ENCODE measurements at places on chromosomes 7 and 10.

DNA sequence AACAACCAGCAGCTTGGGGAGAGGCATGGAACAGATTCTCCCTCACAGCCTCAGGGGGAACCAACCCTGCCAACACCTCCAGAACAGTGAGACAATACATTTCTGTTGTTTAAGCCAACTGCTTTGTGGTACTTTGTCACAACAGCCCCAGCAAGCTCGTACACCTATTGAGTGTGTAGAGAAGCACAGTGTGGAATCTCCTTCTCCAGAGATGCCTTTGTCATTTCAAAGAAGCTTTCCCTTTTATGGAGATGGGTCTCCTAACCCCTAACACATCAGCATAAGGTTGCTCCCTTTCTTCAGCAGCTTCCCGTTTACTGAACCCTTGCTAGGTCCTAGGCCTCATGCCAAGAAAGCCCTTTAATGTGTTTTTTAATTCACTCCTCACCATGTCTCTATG lies 60.7 kb upstream of the AGK start:
- no peak for DNase-seq

DNA sequence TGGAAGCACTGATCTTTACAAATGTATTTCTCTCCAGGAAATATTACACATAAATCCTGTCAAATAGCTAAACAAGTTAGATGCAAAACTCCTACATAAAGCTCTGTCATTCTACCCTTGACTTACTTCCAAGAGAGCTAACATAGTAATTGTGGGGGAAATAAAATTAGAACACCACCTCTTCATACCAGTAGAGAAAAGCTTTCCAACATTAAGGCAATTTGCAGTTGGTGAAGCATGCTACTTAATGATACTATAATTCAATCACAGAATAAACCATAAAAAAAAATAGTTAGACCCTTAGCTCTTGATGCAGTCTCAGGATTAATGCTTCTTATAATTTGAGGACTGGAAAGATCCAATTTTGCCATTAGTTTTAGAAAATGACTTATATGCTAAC lies 35.2 kb downstream of the SEMA3A start:
- no peak for DNase-seq

DNA sequence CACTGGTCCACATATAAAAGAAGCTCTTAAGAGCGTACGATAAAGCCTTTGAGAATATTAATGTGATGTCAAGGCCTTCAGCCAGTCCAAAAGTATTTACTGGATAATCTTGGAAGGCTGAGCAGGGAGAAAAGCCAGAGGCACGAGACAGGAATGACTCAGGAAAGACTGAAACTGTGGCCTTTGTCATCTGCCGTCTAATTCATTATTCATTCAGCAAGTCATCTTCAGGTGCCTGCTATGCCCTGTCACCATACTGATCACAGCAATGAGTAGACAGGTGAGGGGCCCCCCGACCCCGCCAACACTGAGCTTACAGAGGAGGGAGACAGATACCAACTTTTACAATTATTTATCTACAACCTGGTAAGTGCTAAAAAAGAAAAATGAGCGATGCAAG lies 78.9 kb downstream of the VOPP1 start:
- DNase-seq: no peak

DNA sequence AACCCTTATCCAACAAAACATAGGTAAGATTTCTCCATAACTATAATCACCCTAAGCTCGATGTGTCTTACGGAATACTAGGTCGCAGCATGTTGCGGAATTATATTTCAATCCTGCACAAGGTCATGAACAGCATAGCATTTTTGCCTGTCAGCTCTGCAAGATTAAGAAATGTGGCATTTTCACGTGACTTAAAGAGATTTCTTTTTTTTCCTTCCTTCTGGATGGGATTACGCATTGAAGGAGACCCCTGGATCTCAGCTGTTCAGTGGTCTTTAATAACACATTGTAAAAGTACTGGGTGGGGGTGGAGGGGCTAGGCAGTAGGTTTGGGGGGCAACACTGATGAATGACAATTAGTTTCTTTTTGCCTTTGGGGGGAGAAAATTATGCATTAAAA lies 106.7 kb downstream of the CUBN start:
- no peak for DNase-seq

GRCh38 chr10:69056536-69057260 lies 31.2 kb upstream of the SRGN start:
- no peak for DNase-seq

DNA sequence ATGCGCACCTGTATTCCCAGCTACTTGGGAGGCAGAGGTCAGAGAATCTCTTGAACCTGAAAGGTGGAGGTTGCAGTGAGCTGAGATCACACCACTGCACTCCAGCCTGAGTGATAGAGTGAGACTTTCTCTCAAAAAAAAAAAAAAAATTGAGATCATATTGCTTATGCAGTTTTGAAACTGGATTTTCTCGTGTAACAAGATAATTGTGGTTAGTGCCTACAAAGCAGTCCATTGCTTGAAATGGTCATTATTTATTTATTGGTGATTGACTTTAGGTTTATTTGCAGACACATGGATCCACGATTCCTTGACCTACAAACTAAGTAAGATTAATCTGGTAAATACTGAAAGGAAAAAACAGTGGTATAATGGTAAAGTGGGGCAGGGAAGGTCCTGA lies 149.8 kb downstream of the TAX1BP1 start:
- DNase-seq: no peak

DNA sequence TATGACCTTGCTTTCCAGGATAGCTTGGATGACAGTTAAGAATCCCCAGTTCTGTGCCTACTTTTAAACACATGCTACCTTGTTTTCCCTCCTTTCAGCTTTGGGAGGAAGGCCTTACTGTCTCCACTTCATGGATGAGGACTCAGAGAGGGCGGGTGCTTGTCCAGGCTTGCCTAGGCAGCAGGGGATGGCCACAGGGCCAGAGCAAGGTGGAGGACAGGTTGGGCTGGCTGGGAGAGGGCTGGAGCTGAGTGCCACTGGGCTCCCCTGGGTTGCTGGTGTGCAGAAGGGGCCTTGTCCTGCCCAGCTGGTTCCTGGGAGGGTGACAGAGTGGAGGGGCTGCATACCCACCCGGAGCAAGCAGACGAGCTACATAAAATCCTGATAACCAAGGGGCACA lies 117.8 kb downstream of the GRK5 start:
- DNase-seq: no peak

DNA sequence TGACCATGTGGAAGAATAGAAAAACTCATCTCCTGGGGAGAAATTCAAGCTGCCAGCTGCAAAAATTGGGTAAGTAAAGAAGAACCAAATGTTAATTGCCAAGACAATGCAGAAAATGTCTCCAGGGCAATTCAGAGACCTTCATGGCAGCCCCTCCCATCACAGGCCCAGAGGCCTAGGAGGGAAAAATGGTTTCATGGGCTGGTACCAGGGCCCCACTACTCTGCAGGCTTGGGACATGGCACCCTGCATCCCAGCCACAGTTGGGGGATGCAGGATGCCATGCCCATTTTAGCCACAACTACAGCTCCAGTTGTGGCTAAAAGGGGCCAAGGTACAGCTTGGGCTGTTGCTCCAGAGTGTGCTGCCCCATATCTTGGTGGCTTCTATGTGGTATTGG lies 20.9 kb upstream of the MKLN1 start:
- DNase-seq: no peak

DNA sequence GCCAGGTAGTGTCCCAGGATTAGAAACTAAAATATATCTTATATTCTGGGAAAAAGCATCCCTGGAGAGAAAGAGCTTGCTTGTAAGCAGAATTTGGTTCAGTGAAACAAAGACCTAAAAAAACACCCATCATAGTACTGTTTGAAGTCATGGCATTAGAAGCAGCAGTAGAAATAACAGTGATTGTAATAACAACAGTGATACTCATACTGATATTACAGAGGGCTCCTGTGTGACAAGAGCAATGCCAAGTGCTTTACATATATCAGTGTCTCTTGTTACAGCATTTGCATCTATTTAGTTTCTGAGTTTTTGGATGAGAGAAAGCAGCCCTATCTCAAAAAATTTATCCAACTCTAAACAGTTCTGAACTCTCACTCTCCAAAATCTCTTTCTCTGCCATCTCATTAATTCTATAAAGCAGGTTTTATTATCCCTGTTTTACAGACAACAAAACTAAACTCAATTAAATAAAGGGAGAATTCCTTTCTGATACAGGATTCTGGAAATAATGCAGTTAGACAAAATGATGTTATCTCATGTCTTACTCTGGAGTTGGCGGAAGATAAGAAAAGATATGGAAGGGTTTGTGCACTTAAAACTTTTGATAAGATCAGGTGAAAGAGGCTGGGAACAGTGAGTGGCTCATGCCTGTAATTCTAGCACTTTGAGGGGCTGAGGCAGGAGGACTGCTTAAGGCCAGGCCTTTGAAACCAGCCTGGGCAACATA lies 146.5 kb upstream of the AOAH start:
- no peak for DNase-seq

GRCh38 chr10:120715171-120715570 lies 136.0 kb upstream of the WDR11 start:
- no peak for DNase-seq

DNA sequence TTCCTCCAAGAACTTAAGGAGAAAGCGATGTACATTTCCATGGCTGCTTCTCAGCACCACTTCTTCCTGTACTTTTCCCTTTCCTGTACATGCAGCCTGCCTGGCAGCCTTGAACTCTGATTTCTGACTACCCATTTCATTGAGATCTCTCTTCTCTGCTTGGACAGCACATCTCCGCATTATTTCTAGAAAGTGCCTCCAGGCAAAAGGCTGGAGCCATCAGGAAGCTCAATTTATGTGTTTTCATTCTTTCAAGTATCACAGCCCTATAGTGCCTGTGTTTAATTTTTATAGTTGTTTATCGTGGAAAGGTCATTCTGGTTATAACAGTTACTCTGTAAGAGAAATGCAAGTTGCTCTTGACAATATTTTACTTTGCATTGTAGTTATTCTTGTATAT lies 688.0 kb upstream of the ANKRD30A start:
- no peak for DNase-seq

DNA sequence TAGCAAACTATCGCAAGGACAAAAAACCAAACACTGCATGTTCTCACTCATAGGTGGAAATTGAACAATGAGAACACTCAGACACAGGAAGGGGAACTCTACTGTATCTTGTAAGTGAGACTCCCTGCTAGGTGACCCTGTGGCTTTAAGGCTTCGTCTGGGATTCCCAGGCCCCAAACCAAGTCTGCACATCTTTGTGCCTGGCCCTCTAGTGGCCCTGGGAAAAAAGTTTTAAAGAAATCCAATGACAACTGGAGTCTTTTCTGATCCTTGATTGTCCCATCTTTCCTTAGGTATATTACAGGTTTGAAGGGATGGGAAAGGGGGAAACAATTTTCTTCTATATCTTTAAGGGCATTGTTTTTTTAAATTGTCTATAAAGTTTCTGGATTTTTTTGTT lies 10.6 kb upstream of the LIPM start:
- DNase-seq: peak; percentile 19

GRCh38 chr10:24382979-24383663 lies 174.2 kb downstream of the KIAA1217 start:
- DNase-seq: no peak

DNA sequence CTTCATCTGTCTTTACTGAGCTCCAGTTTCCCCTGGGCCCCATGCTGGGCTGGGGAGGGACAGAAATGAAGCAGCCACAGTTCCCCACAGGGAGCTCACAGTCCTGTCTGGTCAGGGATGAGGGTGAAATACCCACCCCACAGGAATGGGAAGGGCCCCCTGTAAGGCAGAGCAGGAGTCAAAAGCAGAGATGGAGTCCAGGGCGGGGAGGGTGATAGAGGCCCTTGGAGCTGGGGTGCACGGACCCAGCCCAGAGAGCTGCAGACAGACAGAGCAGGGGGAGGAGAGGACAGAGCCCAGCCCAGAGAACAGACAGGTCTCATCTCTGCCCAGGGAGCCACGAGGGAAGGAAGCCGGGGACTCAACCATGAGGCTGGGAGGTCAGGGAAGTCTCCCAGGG lies 34.9 kb upstream of the ZNF488 start:
- no peak for DNase-seq

DNA sequence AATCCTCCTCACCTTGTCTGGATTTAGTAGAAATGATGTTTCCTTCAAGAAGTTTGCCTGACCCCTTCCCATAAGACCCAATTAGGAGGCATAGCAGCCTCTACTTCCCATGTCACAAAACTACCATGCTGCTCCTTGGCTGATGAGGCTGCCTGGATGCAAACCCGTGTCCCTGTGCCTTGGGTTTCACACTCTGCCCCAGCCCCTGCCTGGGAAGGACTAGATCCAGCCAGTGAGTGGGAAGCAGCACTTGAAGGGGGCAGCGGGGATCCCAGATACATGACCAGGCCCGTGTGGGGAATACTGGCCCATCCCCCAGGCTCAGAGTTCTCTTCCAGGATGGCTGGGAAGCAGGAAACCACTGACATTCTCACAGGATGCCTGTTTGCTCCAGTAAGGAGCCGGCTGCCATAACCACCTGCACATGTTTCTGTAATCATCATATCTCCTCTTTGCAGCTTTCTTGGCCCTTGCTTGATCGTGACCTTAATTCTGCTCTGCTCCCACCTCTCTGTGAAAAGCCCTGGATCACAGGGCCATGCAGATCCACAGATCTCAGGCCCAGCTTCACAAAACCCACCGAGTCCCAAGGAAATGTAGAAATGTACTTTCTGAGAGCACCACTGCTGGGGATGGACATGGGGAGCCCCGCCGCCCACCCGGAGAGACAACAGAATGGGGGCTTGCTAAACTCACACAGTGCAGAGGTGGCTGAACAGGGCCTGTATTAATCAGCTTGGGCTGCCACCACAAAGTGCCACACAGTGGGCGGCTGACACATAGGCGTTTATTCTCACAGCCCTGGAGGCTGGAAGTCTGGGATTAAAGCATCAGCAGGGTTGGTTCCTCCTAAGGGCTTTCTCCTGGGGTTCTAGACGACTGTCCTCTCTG lies 287.8 kb upstream of the IGFBP3 start:
- DNase-seq: peak; percentile 61

- no peak for DNase-seq
Measured at GRCh38 chr7:37332243-37333016, 116.2 kb downstream of the ELMO1 start.

GRCh38 chr7:137258552-137258951 lies 85.0 kb downstream of the PTN start:
- DNase-seq: no peak

- DNase-seq: peak; percentile 25
Measured at GRCh38 chr7:147658392-147658967, 932.1 kb upstream of the C7orf33 start.

GRCh38 chr7:25739143-25739542 lies 412.9 kb upstream of the NFE2L3 start:
- no peak for DNase-seq

DNA sequence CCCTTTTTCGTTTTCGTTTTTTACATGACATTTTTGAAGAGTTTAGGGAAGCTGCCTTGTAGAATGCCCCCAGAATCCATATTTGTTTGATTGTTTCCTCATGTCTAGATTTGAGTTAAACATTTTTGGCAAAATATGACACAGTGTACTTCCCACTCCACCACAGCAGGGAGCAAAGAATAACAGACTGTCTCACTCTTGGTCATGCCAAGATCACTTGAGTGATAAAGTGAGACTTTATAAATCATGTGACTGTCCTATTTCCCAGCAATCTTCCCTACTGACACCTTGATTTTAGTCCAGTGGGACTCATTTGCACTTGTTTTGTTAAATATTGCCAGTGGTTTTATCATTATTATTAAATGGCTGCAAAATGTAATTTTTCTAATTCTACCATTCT lies 44.4 kb upstream of the USP6NL start:
- DNase-seq: no peak

GRCh38 chr10:75146780-75147179 lies 35.3 kb downstream of the SAMD8 start:
- no peak for DNase-seq

- no peak for DNase-seq
Measured at GRCh38 chr7:47937065-47937687, 11.1 kb downstream of the PKD1L1 start.

GRCh38 chr10:100734295-100735086 lies 10.9 kb upstream of the PAX2 start:
- DNase-seq: no peak
